ENCODE measurements at places on chromosomes 6 and 20.

- no peak for DNase-seq
Measured at GRCh38 chr6:20197251-20197650, 15.0 kb downstream of the MBOAT1 start.

DNA sequence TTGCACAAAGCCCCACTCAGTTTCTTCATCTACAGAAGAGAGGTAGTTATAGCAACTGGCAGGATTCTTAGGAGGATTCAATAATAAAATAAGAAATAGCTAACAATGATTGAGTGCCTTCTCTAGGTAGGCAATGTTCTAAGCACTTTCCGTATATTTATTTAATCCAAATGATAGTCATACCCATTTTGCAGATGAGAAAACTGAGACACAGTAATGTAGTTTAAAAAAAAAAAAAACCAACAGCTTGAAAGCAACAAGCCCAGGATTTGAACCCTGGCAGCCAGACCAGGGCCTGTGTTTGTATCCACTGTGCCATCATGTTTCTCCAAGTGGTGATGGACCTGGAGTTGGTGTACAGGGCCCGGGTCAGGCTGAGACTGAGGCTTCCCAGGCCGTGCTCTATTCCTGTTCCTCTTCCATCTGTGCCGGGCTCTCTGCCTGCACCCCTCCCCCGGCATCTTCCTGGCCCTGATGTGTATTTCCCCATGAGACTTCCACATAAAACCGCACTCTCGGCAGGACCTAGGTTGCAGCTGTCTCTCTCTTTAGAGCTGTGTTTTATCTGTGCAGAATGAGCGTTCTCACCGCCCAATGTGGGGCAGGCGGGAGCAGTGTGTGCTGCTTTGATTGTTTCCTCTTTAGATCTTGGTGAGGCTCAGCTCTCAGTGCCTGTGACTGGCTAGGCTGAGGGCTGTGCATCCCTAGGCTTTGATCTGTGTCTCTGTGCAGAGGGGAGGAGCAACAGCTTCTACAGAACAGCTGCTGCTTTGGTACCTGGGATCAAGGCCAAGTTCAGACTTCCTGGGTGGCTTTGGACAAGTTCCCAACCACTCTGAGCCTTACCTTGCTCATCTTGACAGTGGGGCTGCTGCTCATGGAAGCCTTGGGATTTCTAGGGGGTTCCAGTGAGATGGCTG, 49.5 kb downstream of the TOX2 start:
- DNase-seq: peak; percentile 73

GRCh38 chr20:10922941-10923340, 249.1 kb upstream of the JAG1 start:
- peak; percentile 71 for DNase-seq

DNA sequence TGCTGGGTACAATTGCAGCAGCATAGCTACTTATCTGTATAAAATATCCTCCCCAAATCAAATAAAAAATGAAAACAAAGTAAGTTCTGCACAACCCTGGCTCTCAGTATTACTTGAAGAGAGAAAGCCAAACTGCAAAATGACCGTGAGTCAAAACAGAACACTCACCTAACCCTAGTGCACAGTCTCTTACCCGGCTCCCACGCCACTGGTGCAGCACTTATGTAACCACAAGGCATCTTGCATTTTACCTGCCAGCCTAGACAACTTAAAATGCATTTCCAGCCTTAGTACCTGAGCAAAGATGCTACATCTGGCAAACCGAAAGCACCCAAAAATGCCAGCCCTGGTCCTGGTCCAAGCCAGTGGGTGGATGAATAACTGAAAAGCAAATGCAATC, 12.4 kb upstream of the SIRPB1 start:
- no peak for DNase-seq

DNA sequence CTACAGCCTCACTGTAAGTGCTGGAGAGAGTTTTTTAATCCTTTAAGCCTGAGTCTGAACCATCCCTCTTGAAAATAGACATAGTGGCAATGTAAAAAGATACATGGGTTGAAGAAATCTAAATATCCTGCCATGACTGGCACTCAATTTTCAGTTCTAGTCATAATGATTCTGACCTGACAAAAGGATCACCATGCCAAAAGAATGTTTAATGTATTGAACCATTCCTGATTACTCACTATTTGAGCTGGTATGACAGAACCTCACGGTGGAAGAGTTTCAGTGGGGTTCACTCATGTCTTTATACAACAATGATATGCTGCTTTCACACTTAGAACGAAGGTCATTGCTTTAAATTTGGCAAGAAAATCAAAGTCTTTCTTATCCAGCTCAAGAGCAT, 93.4 kb downstream of the HIVEP2 start:
- DNase-seq: no peak

GRCh38 chr6:82144007-82144851, 103.3 kb downstream of the IBTK start:
- DNase-seq: peak; percentile 78

DNA sequence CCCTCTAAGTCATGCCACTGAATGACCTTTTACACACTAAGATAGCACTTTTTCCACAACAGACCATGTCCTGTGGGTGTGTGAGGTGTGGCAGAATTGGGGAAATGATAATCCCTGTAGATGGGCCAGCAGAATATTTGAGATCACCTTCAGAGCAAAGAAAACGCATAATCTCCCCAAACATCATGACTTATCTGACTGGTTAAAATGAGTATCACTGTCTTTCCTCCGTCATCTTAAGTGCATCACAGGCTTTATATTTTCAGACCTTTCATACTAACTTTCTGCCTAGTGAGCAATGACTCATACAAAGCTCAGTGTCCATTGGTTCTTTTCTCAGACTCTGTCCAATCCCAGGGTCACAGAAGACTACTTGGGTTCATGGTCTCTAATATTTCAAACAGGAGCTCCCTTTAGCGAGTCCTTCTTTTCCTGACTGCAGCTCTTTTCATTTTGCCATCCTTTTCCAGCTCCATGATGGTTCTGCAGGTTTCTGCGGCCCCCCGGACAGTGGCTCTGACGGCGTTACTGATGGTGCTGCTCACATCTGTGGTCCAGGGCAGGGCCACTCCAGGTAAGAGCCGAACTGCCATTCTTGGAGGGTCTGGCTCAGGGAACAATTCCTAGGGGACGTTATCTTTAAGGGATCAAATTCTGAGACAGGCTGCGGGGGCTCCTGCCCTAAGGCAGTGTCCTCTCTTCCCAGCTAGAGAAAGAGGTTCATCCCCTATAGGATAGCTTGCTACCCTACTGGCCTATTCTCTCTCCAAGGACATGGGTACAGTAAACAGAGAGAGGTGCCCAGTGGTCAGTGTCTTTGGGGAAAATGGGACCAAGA, at the start of gene HLA-DPB1:
Gene HLA-DPB1 (plus strand): TSS at position 423 of the 838 bp plus-strand sequence. CDS start 52 bp downstream, at position 475.
- DNase-seq: no peak

DNA sequence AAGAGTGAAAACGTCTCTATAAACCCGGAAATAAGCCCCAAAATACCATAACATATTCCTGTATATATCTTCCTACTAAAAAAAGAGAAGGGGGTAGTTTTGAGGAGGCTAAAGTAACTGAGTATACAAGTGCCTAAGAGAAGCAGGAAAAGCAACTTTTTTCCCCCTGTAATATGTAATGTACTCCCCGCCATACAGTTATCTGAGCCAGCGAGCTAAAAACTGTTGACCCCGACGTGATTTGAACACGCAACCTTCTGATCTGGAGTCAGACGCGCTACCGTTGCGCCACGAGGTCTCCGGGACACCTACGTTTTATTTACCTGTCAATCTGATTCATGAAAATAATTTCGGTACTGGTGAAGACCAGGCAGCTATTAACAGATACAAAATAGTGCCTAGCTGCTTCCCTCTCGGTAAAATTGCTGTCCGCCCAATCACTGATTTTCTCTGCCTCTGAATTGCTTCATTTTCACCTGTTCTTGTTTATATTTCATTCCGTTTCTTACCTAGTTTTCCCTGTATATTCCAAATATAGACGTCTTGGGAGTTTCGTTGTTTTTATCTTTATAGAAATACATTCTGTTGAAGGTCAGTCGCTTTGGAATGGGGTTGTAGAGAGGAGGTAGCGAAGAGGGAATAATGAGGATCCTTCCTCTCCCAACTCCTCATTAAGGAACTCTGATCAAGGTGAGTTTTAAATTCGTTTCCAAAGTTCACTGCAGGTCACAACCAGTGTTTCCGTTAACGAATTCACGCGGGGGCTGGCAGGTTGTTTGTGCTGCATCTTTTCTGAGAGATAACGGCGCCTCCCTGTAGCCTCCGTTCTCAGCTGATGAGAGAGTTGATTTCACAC, 33.6 kb upstream of the BTN3A2 start:
- DNase-seq: no peak

DNA sequence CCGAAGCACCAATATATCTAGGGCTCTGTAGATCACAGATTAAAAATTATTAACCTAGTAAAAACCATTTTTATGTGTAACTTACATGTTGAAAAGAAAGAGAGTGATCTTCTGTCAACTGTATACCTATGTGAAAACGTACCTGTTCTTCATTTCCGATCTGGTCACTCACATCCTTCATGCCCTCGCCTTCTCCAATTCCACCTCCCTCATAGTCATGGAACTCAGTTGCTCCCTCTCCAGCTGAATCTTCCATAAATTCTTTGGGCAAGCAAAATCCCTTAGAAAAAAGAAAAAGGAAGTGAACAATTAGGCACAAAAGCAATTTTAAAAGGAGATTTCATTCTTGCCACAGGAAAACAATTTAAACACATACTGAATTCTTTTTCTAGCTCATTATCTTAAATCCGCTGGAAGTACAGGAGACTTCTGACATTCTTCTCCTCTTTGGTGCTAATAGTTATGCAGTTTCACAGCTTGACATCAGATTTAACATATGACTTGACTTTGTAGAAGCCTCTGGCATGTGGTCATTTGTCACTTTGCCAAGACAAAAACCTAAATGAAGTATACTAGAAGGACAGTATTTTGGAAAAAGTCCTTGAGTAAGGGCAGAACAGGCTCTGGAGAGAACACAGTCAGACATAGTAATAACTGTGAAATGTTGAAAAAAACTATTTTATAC, 29.5 kb upstream of the LYRM2 start:
- DNase-seq: no peak

DNA sequence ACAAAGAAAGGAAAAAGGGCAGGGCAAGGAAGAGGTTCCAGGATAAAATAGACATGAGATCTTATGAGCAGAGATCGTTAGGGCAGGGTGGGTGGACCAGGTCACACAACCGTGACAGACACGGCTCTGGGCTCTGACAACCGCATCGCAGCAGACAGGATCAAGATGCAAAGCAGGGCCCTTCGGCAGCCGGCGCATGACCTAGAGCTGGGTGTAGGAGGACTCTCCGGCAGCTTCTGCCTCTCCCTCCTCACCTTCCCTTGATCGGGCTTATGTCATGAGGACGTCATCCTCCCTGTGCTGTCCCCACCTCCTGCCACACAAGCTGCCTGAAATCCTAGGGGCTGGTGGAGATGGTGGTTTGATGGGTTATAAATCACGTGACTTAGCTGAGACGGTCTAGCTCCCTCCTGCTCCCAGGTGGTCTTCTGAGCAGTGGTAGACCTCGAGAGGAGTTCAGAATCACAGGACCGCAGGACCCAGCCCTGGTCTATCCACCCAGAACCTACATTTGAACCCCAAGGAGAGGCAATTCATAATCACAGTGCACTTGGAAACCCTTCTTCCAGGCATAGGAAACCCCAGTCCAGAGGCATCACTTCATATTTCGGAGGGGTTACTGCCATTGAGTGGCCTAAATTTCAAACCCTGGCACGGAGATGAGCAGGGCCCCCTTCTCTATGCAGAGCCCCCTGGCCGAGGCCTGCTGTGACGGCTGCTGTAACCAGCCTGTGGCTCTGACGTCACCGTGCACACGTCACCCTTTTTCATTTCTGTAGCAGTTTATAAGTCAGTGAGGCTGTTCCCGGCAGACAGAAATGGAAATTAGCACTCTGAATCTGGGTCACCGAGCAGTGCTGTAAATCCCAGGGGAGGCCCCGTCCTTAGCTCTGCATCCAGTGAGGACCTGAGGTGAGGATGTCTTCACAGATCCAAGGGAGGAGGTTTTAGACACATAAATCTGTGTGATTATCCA, 8.7 kb upstream of the CCR6 start:
- no peak for DNase-seq

DNA sequence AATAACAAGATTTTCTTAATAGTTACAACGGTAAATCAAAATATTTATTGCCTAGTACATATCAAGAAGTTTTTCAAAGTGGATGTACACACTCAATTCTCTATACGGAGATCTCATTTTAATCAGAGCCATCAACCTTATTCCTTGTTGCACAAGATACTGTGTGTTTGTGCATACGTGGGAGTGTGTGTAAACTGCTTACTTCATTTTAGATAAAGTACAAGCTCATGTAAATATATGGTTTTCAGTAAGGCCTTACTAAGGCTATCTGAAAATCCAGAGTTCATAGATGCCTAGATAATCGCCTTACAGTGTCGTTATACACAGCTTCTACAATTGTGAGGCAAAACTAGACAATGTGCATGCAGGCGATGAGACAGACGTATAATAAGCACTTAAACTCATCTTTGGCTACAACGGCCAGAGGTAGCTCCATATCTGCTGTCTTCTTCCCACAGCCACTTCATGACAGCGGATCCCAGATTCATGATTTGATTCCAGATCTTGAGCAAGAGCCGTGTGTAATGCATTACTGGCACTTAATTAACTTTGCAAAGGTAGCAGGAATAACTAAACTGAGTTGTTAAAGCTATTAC, 2.5 kb downstream of the PERP start:
- DNase-seq: no peak

DNA sequence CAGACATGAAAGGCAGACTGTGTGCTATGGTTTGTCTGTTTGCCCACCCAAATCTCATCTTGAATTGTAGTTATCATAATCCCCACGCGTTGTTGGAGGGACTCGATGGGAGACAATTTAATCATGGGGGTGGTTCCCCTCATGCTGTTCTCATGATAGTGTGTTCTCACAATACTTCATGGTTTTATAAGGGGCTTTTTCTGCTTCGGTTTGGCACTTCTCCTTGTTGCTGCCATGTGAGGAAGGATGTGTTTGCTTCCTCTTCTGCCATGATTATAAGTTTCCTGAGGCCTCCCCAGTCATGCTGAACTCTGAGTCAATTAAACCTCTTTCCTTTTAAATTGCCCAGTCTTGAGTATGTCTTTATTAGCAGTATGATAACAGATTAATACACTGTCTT, 47.2 kb upstream of the MICB start:
- no peak for DNase-seq

DNA sequence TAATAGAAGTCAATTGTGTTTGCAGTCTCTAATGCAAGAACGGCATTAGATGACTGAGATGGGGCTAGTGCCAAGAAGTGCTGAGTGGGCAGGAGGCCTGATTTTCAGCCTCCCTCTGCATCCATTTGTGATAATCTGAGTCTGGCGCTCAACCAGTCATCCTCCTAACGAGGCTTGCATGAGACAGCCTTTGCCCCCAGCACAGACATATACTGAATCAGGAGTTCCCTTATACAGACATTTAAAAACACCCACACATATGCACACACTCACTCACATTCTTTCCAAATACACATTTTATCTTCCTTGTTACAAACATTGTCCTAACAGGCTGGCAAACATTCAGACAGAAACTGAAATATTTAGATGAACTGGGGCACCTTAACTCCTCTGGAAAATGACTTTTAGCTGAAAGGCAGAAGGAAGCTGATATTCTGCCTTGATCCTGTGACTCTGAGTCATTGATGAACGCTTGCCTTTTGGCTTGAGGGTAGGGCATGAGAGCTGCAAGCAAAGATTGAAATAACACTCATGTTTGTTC, 562.3 kb downstream of the DHX35 start:
- DNase-seq: no peak

GRCh38 chr6:54515013-54515412, 206.8 kb downstream of the TINAG start:
- no peak for DNase-seq

Data from left hindlimb (tissue), 1 donor.